ENCODE measurements at places on chromosomes 16 and 17.

GRCh38 chr17:35244341-35245195 is 1.7 kb downstream of the SLFN5 start:
- peak; percentile 77 for DNase-seq

DNA sequence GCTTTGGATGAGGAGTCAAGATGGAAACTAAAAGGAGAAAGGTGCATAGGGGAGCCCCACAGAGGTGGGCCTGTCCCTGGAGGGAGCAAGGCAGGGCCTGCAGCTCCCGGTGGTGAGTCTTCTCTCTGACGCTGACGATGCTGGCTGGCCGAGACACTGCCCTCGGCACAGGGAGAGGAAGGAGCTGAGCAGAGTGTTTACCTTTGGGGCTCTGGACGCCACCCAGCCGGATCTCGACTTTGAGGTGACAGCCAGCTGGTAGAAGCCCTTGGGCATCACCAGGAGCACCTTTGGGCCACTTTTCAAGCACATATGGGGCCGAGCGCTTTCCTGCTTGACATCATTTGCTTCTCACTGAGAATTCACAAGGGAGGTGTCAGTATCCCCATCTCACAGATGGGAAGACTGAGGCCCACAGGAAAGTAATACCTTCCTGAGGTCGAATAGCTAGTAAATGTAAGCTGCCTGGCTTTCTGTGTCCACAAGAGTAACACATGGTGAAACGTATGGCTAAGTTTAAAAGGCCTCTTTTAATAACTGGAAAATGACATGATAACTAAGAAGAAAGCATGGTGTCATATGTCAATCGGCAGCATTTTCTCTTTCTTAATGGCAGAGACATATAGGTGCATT is 294.3 kb upstream of the TNRC6C start:
- DNase-seq = no peak

DNA sequence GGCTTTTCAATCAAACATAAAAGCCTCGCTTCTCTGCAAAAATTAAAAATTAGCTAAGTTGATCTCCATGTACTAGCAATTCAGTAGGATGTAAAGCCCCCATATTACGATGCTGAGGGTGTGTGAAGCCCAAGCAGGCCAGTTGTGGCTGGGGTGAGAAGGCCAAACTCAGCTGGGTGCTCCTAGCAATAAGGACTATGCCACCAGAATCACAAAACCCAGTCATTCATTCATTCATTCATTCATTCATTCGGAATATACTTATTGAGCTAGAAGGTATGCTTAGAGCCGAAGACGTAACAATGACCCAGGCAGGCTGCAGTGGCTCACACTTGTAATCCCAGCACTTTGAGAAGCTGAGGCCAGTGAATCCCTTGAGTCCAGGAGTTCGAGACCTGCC is 3.9 kb upstream of the CRYBA1 start:
- no peak for DNase-seq

GRCh38 chr16:72125635-72126428 is 32.2 kb downstream of the DHX38 start:
- DNase-seq = no peak

GRCh38 chr17:2070241-2071023 is 15.5 kb downstream of the HIC1 start:
- DNase-seq = no peak

GRCh38 chr16:2468233-2468724 is 2.8 kb upstream of the NTN3 start:
- no peak for DNase-seq

DNA sequence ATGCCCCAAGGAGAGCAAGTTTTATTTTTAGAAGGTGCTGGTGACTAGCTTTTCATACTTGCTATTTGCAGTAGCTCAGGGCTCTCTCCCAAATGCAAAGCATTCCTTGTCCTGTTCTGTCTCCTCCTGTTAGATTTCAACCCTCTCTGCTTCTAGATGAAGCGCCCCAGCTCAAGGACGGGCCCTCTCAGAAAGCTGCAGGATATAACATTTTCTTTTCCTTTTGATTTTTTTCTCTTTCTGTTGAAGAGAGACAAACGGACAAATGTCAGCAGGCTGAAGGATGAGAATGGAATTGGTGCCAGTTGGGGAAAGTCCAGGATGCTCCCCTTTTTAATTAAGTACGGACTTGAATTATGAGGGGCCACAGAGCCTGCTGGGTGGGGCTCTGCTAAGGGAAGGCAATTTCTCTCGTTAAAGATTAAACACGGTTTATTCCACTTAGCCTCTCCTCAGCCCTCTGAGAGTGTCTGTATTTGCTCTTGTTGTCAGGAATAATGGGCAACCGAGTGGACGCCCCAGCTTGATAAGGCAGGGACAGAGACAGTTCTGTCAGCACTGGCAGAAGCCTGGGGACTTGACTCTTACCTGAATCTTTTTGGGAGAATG is 6.2 kb upstream of the ETV4 start:
- DNase-seq = no peak

GRCh38 chr16:66490774-66491715 is 58.9 kb downstream of the TK2 start:
- DNase-seq = no peak

GRCh38 chr17:40351359-40352236 is 12.9 kb downstream of the GJD3 start:
- DNase-seq = no peak

- DNase-seq = no peak
Observed at GRCh38 chr17:30117675-30118081, 1.1 kb downstream of the NSRP1 start.

Data from activated T-helper 1 cell treated with anti-CD3 and anti-CD28 coated beads, Interleukin-2, amount 50 U/mL, for 16 hours (primary cell).